ENCODE measurements at places on chromosomes 4 and X.

DNA sequence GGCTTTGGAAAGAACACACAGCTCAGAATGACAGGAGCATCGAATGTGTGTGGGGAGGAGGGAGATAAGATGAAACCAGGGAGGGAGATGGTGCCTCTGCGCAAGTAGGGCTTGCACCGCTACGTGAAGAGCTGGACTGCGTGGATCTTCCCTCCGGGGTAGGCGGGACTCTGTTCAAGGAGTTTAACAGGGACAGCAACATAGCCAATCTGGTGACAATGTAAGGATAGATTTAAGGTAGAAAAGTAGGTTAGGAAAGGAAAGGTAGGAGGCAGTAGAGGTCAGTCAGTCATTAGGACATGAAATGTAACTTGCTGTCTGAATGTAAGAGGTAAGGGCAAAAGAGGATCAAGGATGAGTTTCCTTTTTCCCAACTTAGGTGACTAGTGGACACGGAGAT lies 152.5 kb downstream of the DCTD start:
- DNase-seq: no peak

DNA sequence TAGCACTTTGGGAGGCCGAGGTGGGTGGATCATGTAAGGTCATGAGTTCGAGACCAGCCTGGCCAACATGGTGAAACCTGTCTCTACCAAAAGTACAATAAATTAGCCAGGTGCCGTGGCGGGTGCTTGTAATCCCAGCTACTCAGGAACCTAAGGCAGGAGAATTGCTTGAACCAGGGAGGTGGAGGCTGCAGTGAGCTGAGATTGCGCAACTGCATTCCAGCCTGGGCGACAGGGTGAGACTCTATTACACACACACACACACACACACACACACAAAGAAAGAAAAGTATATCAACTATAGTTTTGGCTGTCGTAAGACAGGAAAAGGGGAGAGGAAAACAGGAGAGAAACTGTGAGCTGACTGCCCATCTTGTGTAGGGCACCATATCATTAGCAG lies 171.7 kb downstream of the ADAMTS3 start:
- DNase-seq: peak; percentile 55

DNA sequence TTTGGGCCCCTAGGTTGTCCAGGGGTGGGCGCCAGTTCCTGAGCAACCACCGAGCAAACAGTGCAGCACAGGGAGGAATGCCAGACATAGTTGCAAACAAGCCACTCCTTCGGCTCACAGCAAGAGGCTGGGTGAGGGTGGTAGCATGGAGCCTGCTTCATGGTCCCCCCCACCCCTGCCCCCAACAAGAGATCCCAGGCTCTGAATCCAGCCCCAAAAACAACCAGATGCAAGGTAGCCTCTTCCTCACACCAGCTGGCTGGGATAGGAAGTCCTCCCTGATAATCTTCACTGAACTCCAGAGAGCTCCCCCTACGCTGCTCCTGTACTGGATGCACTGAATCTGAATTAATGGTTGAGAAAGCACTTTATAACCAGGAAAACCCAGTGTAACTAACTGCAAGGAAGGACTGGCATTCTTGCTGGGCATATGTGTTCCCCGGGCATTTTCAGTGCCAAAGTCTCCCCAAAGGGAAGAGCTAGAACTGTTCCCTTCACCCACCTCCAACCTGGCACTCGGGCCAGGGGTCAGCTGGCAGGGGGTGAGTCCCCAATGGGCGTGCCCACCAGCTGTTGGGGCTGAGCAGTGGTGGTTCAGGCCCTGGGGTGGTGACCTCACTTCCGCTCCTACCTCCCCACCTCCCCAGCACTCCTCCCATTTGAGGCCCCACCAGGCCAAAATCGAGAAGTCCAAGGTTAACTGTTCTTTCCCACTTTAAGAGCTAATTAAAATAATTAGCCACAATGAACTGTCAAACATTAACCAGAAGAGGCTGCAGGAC lies 1.5 kb downstream of the ELF4 start:
- peak; percentile 26 for DNase-seq

DNA sequence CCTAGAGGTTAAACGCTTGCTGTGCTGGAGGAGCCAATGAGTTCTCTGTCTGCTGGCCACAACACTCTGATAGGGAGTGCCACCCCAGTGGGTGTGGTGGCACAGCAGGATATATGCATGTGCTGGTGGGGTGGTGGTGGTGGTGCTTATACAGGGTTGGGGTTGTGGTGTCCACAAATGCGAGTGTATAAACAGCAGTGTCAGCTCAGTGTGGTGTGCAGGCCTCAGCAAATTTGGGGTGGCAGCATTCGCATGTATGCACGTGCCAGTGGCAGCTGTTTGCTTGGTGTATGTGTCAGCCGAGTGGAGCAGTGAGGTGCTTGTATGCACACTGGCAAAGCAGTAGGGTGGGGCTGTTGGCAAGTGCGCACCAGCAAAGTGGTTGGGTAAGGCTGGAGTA lies 157.4 kb downstream of the FAM47A start:
- DNase-seq: no peak

- peak; percentile 16 for DNase-seq
Observed at GRCh38 chr4:123350191-123350544, 46.4 kb upstream of the SPRY1 start.

DNA sequence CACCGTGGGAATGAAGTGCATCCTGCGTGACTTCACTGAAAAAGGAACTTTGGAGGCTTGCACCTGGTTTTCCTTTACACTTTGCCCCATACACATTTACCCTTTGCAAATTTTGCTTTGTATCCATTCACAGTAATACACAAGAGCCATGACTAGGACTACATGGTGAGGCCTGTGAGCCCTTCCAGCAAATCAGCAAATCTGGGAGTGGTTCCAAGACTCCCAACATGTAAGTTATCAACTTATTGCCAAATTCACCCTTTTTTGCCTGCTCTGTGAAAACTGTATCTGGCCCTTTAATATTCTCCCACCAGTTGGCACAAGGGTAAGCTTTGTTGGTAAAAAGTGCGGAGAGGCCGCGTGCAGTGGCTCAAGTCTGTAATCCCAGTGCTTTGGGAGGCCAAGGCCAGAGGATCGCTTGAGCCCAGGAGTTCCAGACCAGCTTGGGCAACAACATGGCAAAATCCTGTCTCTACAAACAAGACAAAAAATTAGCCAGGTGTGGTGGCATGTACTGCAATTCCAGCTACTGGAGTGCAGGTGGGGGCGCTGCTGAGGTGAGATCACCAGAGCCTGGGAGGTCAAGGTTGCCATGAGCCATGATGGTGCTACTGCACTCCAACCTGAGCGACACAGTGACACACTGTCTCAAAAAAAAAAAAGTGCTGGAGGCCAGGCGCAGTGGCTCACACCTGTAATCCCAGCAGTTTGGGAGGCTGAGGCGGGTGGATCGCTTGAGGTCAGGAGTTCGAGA lies 5.0 kb downstream of the PRMT9 start:
- DNase-seq: peak; percentile 23

GRCh38 chr4:187618701-187619281 lies 376.8 kb upstream of the ZFP42 start:
- peak; percentile 87 for DNase-seq

GRCh38 chr4:110823251-110823650 lies 200.4 kb upstream of the PITX2 start:
- peak; percentile 45 for DNase-seq

- peak; percentile 85 for DNase-seq
Observed at GRCh38 chr4:184807797-184808712, 17.7 kb downstream of the ACSL1 start.

- DNase-seq: no peak
Observed at GRCh38 chrX:1455948-1456280, 3.2 kb upstream of the ASMTL start.

- DNase-seq: peak; percentile 11
Observed at GRCh38 chr4:18938343-18939099, 917.0 kb upstream of the LCORL start.

GRCh38 chr4:82679531-82679930 lies 117.7 kb upstream of the TMEM150C start:
- DNase-seq: no peak

DNA sequence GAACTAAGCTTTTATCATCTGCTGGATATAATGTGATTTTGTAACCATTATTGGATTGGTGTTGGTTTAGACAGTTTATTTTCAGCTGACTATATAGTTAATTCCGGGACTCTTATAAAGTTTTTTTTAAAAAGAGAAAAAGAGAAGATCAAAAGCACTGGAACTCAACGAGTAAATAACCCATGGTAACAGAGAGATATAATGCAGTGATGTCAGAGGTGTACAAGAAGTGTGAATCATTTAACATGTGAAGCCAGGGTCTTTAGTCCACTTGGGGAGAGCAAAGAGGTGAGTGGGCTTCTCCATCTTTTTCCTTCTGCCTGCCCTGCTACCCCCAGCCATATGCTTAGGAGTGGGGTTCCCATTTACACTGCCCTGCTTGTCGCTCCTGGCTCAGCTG lies 3.2 kb downstream of the TMEM165 start:
- DNase-seq: no peak

DNA sequence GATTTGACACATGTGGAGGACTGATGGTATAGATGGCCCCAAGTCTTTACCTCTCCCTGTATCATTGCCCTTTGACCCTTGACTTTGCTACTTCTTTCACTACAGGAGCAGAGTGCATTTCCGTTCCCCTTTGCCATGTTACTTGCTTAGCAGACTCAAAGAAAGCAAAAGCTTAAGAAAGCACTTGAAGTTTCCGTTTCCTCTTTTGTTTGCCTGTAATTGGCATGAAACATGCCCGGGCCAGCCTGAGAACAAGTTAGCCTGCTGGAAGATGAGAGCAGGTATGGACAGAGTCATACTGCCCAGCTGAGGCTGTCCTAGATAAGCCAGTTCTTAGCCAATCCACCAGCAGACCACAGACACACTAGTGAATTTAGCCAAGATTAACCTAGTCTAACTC lies 206.0 kb downstream of the BCOR start:
- DNase-seq: no peak

DNA sequence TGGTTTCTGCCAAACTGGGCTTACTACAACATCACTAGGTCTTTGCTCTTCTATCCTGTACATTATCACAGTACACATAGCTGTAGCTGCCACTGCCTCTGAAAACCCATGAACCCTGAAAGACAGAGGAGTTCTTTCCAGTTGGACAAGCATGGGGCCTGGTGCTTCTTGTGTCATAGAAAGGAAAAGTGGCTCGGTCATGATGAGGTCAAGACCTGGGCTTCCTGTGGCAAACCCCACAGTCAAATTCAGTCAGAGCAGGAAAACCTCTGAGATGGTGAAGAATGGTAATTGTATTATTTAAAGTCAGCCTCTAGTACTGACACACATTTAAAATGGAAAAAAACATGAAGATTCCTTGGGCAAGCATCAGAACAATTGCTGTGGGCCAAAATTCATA lies 133.3 kb upstream of the PRPS2 start:
- DNase-seq: no peak

GRCh38 chr4:43778187-43778915 lies 670.3 kb downstream of the KCTD8 start:
- no peak for DNase-seq

DNA sequence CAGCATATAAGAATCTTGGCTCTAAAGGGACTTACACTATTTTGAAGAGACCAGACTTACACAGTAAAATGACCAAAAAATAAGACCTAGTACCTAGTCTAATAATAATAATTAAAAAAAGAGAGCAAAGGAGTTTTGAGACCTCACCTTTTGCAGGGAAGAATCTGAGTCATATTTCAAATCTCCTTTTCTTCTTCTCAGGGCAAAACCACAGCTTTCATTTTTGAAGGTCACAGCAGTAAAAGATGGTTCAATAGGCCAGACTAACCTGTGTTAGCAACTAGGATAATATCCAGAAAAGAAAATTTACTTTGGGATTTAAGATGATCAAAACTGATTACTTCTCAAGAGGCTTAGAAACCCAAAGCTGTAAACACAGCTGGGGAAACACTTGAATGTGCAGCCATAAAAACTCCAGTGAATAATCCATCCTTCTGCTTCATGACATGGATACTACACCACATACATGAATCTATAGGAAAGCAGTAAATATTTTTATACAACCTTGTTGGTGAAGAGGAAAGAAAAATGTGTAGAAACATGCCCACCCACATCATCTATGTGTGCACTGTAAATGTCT lies 25.9 kb upstream of the LNX1 start:
- no peak for DNase-seq

DNA sequence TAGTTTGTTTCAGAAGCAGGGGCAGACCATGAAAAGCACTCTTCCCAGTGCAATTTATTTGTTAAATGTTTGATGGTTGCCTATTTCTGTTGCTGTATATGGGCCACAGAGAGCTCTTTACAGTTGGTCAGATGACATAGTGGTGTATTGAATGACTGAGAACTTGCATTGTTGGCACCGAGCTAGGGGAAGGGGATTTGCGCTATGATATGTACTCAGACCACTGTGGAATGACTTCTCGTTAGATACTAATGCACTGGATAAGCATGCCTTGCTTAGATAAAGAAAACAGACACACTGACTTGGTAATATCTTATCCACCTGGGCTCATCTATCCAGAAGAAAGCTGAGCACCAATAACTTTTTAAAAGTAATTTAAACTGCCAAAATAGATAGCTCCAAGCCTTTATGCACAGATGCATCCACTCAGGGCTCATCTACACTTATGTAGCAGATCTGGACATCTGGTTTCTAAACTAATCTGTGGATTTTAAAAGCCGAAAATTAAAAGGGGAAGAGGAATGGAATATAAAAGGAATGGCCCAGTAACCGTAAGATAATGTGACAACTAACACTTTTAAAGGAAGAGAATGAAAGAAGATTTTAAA lies 132.7 kb downstream of the GATB start:
- DNase-seq: no peak

GRCh38 chr4:163484906-163485305 lies 9.6 kb upstream of the TMA16 start:
- DNase-seq: peak; percentile 45

DNA sequence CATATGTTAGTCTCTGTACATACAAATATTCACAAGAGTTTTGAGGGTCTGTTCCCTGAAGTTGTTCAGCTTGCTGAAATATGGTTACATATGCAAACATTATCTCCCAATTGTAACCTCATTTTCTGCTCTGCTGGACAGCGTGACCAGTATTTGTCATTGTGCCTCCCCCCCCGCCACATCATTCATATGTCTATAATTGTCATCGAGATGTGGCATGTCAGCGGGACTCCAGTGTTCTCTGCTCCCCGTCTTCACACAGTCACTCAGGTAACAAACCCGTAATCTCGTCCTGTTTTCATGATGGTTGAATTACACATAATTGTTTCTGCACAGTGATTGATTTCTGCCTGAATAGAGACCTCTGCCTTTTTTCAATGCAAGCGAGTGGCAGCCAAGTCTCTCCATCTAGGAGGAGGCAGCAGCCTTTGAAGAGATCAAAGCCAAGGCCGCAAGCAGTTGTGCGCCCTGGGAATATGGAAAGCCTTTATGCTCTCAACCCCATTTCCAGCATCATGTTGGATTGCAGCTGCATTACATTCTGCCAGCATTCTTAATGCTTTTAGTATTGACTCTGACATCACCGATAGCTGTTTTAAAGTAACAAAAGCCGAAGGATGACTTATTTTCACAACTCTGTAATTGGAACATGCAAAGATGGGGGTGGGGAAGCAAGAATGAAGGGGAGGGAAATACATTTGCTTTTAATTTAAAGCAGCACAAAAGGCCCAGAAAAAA lies 27.4 kb downstream of the LEF1 start:
- DNase-seq: no peak

All from iris pigment epithelial cell (primary cell).